ENCODE measurements at places on chromosomes 5 and 9.

- DNase-seq, result no peak
Measured at GRCh38 chr9:17648516-17648915, 69.7 kb downstream of the SH3GL2 start.

GRCh38 chr9:130022566-130023143, 20.3 kb downstream of the FNBP1 start:
- no peak for DNase-seq

- no peak for DNase-seq
Measured at GRCh38 chr5:84524491-84524890, 139.8 kb upstream of the EDIL3 start.

DNA sequence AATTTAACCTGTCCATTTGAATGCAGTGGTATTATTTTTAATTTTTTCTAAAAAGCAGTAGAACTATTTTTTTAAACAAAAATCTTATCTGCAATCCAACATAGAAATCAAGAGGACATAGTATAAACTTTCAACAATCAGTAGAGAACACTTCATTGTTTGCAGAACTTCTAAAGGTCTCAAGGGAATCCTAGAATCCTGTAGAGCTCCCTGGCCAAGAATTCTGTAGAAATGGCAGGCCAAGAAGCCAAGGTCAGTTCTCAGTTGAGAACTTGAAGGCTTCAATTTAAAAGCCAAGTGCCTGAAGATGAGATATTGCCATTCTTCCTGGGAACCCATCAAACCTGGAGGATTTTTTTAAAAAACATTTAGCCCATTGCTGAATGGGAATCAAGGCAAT, 199.2 kb upstream of the KLF4 start:
- no peak for DNase-seq

DNA sequence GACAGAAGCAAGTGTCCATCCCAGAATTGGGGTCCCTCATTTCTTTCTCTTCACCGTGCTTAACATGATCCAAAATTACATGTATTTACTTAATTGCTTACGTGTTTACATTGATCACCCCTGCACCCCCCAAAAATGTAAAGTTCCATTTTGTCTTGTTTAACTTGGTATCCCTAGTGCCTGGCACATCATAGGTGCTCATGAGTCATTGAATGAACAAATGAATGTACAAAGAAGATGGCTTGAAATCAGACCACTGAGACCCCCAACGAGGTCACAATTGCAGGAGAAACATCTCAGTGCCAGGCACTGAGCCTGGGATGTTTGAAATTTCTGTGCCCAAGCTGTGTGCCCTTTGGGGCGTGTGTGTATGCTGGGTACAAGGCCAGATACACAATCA, 45.2 kb upstream of the NDFIP1 start:
- DNase-seq, result no peak

DNA sequence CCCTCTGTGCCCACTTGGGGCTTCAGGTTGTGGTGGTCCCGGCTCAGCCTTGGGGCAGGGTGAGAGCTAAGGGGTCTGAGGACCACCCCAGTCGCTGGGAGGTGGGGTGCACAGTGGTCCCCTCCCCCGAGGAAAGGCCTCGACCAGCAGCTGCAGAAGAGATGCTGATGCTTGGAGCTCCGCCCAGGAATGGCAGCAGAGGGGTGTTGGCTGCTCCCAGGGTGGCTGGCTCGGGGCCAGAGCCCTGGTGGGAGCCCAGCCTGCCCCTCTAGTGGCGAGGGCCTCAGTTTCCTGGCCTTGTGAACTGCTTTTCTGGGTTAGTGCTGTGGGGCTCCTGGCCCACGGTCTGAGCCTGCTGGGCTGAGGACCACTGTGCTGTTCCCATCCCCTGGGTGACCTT, 1.2 kb downstream of the DIPK1B start:
- DNase-seq, result no peak

DNA sequence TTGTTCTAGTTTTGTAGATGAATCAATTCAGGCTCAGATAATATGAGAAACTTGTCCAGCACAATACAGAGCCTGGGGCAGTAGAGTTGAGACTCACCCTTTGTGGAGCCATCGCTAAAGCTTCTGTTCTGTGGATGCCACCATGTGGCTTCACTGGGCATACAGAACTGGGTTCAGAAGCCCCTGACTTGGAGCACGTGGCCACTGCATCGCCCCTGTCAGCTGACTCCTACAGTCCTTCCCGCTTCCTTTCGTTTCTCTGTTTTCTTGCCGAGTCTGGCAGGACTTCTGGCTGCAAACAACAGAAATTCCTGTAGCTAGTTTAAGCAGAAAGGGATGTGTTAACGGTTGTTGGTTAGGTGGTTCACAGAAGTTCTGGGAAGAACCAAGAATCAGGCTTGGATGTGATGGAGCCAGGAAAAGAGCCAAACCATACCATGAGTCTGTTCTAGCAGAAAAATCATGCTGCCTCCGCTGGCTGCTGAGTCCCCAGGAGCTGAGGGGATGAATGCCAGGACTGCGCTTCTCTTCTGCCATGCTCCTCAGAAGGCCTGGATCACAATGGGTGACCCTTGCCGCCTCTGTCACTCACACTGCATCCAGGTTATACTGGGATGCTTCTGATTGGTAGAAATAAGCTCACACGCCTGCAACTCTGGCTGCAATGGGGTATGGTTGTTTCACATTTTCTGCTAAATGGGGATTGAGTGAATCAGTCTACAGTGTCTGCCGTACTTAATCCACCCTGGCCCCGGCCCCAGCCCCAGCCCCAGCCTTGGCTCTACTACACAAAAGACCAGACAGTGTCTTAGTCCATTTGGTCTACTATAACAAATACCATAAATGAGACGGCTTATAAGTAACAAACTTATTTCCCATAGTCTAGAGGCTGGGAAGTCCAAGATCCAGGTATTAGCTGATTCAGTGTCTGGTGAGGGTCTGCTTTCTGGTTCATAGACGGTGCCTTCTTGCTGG, 262.5 kb downstream of the GOLPH3 start:
- DNase-seq, result no peak

DNA sequence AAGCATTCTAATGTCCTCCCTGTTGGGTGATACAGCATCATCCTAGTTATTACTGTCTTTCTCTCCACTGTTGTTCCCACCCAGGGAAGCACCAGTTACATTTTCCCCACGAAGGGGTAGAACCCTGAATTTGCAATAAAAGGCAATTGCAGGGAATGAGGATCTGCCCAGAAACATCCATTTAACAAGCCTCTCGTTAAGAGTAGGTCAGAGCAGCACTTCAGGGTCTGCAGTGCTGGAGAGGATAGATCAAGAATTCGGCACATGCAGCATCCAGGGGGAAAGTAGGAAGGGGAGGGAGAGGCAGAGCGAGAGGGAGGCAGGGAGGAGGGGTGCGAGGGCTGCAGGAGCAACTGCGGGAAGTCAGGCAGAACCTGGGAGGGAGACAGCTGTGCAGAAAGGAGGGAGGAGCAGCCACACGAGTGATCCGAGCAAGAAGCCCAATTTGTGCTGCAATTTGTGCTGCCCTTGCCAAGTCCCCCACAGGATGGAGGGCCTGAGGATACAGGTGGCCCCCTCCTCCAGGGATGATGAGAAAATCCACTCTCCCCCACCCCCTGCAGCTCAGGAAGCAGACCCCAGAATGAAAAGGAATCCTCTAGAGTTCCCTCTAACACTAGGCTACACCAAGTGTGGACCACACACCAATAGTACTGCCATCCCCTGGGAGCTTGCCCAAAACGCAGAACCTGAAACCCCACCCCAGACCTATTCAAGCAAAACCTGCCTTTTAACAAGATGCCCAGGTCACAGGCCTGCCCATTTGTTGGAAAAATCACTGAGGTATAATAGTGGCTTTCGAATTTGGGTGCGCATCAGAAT, 62.2 kb downstream of the EPB41L4B start:
- no peak for DNase-seq

- DNase-seq, result no peak
Measured at GRCh38 chr5:59485629-59486439, 407.7 kb downstream of the PDE4D start.

GRCh38 chr5:39068099-39068498, 6.1 kb downstream of the RICTOR start:
- DNase-seq, result no peak

GRCh38 chr5:55410845-55411244, 103.1 kb downstream of the MTREX start:
- no peak for DNase-seq

DNA sequence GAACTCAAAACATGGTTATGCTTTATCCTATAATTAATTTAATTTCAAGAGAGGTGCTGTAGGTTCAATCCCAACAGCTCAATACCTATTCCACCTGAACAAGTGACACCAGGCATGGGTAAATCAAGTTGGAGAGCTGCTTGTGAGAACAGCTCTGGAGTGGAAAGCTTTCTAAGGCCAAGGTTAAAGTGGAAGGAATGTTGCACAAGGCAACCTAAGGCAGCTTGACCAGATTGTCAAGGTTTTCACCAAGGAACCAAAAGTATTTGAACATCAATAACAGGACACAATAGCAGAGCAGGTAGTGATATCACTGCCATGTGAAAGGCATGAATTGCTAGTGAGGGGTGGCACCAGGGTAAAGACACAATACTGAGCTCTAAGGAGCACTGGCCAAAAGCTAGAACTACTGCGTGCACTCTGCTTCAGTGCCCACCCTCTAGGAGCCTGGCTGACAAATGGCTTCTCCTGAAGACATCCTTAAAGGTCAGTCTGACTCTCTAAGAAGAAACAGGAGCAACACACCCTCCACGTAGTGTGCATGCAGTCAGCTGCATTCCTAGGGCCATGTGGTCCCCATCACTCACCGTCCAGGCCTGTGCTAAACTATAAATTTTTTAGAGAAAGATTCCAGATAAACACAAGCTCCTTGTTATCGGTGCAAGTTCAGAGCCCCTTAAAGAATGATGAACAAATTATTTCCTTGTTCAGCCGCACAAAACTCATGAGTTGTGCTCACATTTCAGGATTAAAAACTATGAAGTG, 677.7 kb upstream of the KLF4 start:
- DNase-seq, result no peak

- no peak for DNase-seq
Measured at GRCh38 chr9:129011170-129011569, 17.0 kb downstream of the SH3GLB2 start.
